ENCODE measurements at places on chromosomes 1 and 21. TPM values are rescaled to one million over a fixed set of nuclear protein-coding genes. Genes with fewer than 3 reads are reported as not detected.

GRCh38 chr1:39779137-39779536, 8.0 kb upstream of the OXCT2 start:
- peaks cover 7% of the 10 kb centered on the region for H3K4me1 ChIP-seq
- no peak overlapping the region for H3K4me3 ChIP-seq
- no peak overlapping the region for H3K27ac ChIP-seq

GRCh38 chr1:20074725-20075171, 4.8 kb downstream of the PLA2G5 start:
- peaks cover 77% of the 10 kb centered on the region for H3K4me1 ChIP-seq
- H3K27ac ChIP-seq: no peak overlapping the region
- DNase-seq: no peak
- H3K36me3 ChIP-seq: no peaks in the 10 kb centered on the region
- H3K4me3 ChIP-seq: no peak overlapping the region
- H3K27me3 ChIP-seq: no peaks in the 10 kb centered on the region

Gene GBP4
- 19.2 TPM for total RNA-seq

DNA sequence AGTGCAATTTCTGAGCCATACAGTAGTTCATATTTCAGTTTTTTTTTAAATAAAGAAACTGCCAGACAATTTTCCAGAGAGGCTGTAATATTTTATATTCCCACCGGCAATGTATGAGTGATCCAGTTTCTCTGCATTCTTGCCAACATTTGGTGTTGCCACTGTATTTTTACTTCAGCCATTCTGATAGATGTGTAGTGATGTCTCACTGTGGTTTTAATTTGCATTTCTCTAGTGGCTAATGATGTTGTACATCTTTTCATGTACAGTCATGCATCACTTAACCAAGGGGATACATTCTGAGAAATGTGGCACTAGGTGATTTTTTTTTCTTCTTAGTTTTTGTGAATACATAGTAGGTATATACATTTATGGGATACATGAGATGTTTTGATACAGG, 99.6 kb downstream of the CENPF start:
- no peak overlapping the region for H3K4me3 ChIP-seq
- no peaks in the 10 kb centered on the region for H3K4me1 ChIP-seq
- H3K36me3 ChIP-seq: no peaks in the 10 kb centered on the region
- no peak for DNase-seq
- H3K27ac ChIP-seq: no peak overlapping the region

- H3K27ac ChIP-seq: peak overlapping the region; percentile 98
- H3K4me1 ChIP-seq: peaks cover 95% of the 10 kb centered on the region
- H3K36me3 ChIP-seq: no peaks in the 10 kb centered on the region
- peak; percentile 38 for DNase-seq
- H3K27me3 ChIP-seq: no peaks in the 10 kb centered on the region
- H3K4me3 ChIP-seq: peak overlapping the region; percentile 82
These were observed 6.0 kb downstream of the IFFO2 start for GRCh38 chr1:18950401-18951026.

- no peaks in the 10 kb centered on the region for H3K36me3 ChIP-seq
- no peak for DNase-seq
- H3K4me1 ChIP-seq: no peaks in the 10 kb centered on the region
- no peak overlapping the region for H3K27ac ChIP-seq
- H3K4me3 ChIP-seq: no peak overlapping the region
These were observed 48.2 kb downstream of the SLC9C2 start for GRCh38 chr1:173554541-173555250.

DNA sequence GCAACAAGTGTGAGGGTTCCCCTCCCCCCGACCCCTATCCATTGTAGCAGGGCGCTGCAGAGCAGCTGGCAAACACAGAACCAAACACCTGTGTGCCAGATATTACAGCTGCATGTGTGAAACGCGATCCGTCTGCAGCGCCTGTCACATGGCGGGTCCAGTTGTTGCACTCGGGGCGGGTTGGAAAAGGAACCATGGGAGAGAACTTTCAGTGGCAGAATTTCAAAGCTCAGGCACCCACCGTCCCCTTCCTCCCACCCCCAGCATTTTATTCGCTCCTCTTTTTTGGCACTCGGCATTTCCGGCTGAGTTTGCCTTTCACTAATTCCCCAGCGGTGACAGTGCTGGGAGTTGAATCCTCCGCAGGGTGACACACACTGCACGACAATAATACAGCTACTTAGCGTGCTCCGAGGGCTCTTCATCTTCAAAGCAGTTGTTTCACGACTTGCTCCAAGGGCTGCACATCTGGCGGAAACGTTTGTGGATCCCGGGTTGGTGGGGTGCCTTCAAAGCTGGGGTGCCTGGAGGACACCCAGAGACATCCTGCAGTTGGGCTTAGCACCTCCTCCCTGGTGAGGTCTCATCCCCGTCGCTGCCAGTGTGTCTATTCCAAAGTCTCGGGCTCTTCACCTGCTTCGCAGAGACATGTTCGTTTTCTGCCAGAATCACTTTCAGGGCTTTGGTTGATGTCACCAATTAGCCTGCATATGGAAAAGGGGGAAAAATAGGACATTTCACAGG, 180.7 kb downstream of the ZBTB18 start:
- H3K4me1 ChIP-seq: peaks cover 8% of the 10 kb centered on the region
- H3K36me3 ChIP-seq: no peaks in the 10 kb centered on the region
- no peak overlapping the region for H3K27ac ChIP-seq
- peaks cover 2% of the 10 kb centered on the region for H3K27me3 ChIP-seq

- H3K27ac ChIP-seq: no peak overlapping the region
- H3K36me3 ChIP-seq: no peaks in the 10 kb centered on the region
- H3K4me1 ChIP-seq: no peaks in the 10 kb centered on the region
- DNase-seq: no peak
- H3K4me3 ChIP-seq: no peak overlapping the region
- H3K27me3 ChIP-seq: peaks cover 20% of the 10 kb centered on the region
These were observed 111.2 kb upstream of the CTTNBP2NL start for GRCh38 chr1:112284796-112285195.

GRCh38 chr1:154773551-154773950, 96.5 kb downstream of the KCNN3 start:
- no peak overlapping the region for H3K27ac ChIP-seq
- no peak overlapping the region for H3K4me3 ChIP-seq
- no peaks in the 10 kb centered on the region for H3K27me3 ChIP-seq

Gene TRABD2B
- not detected for total RNA-seq

GRCh38 chr1:119674835-119675289, 26.8 kb upstream of the ZNF697 start:
- no peak overlapping the region for H3K27ac ChIP-seq
- H3K36me3 ChIP-seq: no peaks in the 10 kb centered on the region
- peaks cover 6% of the 10 kb centered on the region for H3K4me1 ChIP-seq
- no peak overlapping the region for H3K4me3 ChIP-seq

- H3K4me1 ChIP-seq: no peaks in the 10 kb centered on the region
- no peaks in the 10 kb centered on the region for H3K27me3 ChIP-seq
- no peak overlapping the region for H3K27ac ChIP-seq
- H3K4me3 ChIP-seq: no peak overlapping the region
- H3K36me3 ChIP-seq: no peaks in the 10 kb centered on the region
These were observed 611.1 kb downstream of the NUF2 start for GRCh38 chr1:163932901-163933300.

Gene OR6K6
- total RNA-seq: not detected

DNA sequence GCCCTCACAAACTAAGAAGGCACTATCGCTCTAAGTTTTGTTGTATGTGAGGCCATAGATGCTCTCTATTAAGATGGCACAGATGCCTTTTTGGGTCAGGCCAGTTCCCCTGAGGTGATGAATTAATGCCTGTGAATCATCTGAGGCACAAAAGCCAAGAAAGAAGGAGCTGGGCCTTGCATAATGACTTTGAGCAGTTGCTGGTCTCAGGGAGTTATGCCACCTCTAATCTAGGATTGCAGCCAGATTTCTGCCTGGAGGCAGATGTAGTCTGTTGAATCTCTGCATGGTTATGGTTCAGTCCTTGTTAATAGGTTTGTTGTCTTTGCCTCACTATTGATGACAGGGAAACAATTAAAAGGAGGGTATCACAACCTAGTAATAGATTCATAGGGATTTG, 168.1 kb upstream of the CHRM3 start:
- H3K36me3 ChIP-seq: no peaks in the 10 kb centered on the region
- no peak overlapping the region for H3K4me3 ChIP-seq
- no peaks in the 10 kb centered on the region for H3K4me1 ChIP-seq
- no peak overlapping the region for H3K27ac ChIP-seq
- DNase-seq: no peak
- H3K27me3 ChIP-seq: no peaks in the 10 kb centered on the region

Gene VAMP4
- total RNA-seq: 10.5 TPM

Gene S100A3
- not detected for total RNA-seq

DNA sequence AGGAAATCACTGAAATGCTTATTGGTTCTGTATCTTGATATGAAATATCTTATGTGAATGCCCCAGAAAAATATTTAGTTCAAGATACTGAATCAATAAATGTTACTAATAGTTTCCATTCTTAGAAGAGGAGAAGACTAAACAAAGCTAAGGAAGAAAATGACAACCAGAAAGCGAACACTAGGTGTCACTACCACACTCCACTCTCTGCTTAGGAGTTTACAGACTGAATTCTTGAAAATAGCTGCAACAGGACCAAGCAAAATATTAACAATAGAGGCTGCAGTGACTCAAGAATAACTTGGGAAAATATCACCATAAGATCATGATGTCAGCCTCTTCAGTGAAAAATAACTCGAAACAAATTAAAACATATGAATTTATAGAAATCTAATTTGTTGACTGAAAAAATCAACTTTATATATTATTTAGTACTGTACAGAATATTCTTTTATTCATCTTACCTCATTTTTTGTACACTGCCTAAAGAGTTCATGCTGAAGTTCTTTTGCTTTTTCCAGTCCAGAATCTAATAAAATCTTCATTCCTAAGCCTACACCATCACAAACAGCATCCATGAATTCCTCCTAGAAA, 61.6 kb downstream of the KIF14 start:
- no peak overlapping the region for H3K27ac ChIP-seq
- DNase-seq: no peak
- no peaks in the 10 kb centered on the region for H3K36me3 ChIP-seq
- H3K27me3 ChIP-seq: no peaks in the 10 kb centered on the region
- peaks cover 4% of the 10 kb centered on the region for H3K4me1 ChIP-seq
- H3K4me3 ChIP-seq: no peak overlapping the region

DNA sequence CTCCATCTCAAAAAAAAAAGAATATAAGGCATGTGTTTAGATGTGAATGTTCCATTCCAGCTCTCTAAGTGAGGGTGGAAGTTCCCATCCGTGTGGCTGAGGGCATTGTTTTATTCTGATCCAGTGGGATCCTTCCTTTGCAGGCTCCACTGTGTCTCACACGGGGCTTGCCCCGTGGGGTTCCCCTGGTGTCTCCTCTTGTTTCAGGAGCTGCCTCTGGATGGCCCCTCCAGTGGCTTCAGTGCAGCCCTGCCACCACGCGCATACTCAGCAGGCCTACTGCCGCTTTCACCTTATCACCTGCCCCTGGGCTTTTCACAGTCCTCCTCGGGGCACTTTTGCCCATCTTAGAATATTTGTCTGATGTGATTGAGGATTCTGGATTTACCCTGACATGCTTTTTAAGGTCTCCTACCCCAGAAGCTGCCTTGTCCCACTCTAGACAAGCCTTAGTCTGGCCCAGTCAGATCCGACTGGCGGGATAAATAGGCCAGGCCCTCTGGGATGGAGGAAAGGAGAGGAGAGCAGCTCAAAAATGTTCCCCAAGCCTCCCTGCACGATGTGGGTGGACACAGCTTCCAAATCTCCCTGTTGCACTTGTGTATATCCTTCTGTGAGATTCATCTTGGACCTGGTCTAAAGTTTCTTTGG, 55.2 kb downstream of the FAM163A start:
- no peak overlapping the region for H3K4me3 ChIP-seq
- H3K36me3 ChIP-seq: no peaks in the 10 kb centered on the region
- no peak overlapping the region for H3K27ac ChIP-seq
- H3K4me1 ChIP-seq: no peaks in the 10 kb centered on the region
- DNase-seq: no peak

Gene RNPEP
- total RNA-seq: 37.3 TPM

GRCh38 chr1:45567911-45568310, 15.9 kb upstream of the NASP start:
- DNase-seq: no peak
- peaks cover 64% of the 10 kb centered on the region for H3K36me3 ChIP-seq
- H3K4me3 ChIP-seq: no peak overlapping the region
- no peak overlapping the region for H3K27ac ChIP-seq
- H3K4me1 ChIP-seq: no peaks in the 10 kb centered on the region
- no peaks in the 10 kb centered on the region for H3K27me3 ChIP-seq

- no peak overlapping the region for H3K27ac ChIP-seq
- H3K4me1 ChIP-seq: peaks cover 9% of the 10 kb centered on the region
These were observed 14.2 kb downstream of the SEMA4A start for GRCh38 chr1:156167536-156167935.

Gene CLDN17
- not detected for total RNA-seq

- no peak overlapping the region for H3K4me3 ChIP-seq
- DNase-seq: no peak
- H3K36me3 ChIP-seq: no peaks in the 10 kb centered on the region
- H3K27ac ChIP-seq: no peak overlapping the region
- peaks cover 9% of the 10 kb centered on the region for H3K27me3 ChIP-seq
These were observed 56.8 kb downstream of the PLD5 start for GRCh38 chr1:242467556-242468145.

Gene ADGRB2
- total RNA-seq: 6.3 TPM

Gene OPTC
- total RNA-seq: not detected

GRCh38 chr1:157107702-157108101, 8.1 kb upstream of the ETV3L start:
- H3K4me3 ChIP-seq: no peak overlapping the region
- no peak overlapping the region for H3K27ac ChIP-seq
- peaks cover 26% of the 10 kb centered on the region for H3K4me1 ChIP-seq
- no peaks in the 10 kb centered on the region for H3K36me3 ChIP-seq

DNA sequence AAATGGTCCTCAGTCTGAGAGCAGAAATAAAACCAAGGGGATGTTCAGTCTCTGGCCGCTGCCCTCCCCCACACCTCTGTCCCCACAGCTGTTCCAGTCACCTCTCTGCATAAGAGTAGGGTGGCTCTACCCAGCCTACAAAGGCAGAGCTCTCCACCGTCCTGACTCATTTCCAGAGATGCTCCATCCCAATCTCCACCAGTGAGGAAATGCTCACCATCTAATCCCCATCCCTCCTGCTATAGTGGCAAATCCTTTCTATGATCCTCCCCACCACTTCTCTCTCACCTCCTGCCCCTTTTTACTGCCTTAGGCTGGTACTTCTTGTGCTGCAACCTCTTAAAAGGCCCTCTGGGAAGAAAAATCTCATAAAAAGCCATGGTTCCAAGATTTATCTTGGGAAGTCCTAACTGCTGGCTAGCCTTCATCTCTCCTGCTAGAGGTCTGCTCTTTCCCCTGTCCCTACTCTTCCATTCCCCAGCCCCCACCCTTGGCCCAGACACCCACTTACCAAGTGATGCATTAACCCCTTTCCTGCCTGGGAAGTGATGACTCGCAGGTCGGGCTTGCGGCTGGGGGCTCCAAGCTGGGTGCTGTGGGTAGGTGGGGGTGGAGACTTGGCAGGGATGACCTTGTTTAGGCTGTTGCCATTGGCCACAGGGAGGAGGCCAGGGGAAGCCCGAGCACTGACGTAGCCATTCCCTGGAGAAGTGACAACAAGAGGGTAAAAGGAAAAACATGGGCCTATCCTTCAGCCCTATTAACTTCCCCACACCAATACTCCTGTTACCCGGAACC, 23.9 kb downstream of the MEF2D start:
- peaks cover 95% of the 10 kb centered on the region for H3K36me3 ChIP-seq
- no peak for DNase-seq
- H3K4me1 ChIP-seq: peaks cover 21% of the 10 kb centered on the region
